Right forelimb (tissue), 1 donor: ENCODE measurements at places on chromosomes 5 and 9.

GRCh38 chr9:125238127-125238914 is 2.8 kb downstream of the HSPA5 start:
- no peak for DNase-seq

DNA sequence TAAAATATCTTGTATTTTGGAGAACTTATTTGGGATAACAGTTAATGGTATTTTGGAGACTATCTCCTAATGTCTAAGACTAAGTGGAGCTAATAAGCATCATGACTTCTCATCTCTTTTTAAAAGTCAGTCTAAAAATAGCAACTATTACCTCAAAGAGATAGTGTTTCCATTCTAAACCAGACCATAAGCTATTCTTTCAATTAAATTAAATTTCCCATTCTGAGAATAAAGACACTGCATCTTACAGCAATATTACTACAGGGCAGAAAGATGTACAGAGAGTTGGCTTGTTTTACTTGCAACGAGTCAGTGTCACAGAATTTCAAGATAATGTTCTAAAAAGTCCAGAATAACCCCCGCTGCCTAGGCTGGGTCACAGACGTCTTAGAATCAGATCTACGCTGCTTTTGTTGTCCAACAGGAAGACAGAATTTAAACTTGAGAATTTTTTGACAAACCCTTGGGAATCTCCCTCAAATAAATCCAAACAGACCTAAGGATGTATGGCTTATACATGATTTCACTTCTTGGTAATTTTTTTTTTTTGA is 98.9 kb downstream of the USP20 start:
- no peak for DNase-seq

- DNase-seq, result peak; percentile 37
Measured at GRCh38 chr9:127976498-127976897, 4.3 kb downstream of the EEIG1 start.

DNA sequence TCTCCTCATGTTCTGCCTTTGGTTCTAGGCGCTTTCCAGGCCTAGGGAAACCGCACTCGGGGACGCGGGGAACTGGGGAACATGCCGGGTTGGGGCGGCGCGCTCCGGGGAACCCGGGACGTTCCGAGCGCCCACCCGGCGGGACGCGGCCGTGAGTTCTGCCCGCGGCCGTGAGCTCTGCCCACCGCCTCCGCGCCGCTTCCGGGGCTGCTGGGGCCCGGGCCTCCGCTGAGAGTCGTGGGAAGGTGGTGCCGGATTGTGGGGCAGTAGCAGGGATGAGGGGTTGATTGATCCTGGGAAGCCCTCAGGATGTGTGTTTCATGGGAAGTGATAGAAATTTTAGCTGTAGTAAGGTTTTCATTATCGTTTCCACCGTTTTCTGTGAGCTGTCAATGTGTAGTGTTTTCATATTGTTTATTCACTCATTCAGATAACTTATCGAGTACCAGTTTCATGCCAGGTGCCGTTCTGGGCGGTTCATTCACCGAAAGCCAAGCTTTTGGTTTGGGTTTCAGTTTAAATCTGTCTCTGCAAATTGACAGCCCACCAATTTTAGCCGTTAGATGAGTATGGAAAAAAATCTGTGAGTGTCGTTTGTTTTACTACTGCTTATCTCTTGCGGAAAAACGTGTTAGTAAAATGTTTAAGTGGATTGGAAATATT is 657 bp downstream of the MTRR start:
- no peak for DNase-seq

DNA sequence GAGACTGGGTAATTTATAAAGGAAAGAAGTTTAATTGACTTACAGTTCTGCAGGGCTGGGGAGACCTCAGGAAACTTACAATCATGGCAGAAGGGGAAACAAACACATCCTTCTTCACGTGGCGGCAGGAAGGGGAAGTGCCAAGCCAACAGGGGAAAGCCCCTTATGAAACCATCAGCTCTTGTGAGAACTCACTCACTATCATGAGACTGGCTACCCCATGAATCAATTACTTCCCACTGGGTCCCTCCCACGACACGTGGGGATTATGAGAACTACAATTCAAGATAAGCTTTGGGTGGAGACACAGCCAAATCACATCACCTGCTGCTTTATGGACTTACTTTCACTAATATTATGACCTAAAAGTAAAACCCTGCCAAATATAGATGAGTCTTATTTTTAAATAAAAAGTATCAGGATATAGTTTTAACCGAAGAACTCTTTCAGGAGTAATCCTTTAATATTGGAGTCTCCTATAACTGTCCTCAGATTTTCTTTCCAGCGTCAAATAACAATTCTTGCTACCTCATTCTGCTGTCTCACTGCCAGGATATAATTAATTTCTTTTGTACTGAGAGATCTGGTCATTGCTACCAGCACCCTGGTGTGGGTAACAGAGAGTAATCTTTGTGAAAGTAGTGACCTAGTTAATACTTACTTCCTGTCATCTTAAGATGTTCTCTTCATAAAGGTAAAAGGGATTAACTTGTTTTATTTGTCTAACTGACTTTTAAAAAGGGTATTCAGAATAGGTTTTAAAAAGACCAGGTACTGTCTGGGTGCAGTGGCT is 68.6 kb downstream of the NLN start:
- DNase-seq, result no peak

DNA sequence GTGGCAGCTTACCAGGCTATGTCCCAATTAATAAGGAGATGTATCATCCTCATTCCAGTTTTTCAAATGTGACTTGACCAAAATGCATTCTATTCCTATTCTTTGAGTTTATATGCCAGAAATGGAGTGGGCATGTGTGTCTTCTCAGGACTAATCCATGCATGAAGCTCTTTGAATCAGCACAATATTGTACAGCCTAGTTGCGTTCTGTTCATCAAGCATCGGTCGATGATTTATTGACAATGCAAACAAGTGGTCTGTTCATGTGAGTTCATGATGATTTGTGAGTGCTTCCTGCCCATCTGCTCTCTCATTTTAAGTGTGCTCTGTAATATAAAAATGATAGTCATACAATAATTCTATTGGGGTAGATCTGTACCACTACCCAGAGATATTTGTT is 48.3 kb downstream of the PALM2AKAP2 start:
- no peak for DNase-seq

DNA sequence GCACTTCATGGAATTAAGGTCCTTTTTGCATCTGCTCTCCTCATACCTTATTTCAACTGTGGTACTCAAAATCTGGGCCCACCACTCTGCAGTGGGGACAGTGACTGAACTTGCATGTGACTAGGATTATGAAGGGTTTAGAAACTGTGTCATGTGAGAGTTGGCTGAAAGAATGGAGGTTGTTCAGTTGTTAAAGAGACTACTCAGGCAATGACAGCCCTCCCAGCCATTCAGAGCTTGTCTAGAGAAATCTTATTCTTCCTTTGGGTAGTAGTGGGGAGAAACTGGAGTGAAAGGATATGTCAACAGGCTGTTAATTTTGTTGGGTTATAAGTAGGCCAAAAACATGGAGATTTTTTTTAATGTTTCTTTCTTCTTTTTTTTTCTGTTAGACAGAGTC is 10.3 kb downstream of the AOPEP start:
- no peak for DNase-seq

- DNase-seq, result peak; percentile 61
Measured at GRCh38 chr9:21995666-21996398, 1.2 kb downstream of the CDKN2B-AS1 start.

- peak; percentile 47 for DNase-seq
Measured at GRCh38 chr5:137665678-137666460, 70.0 kb downstream of the KLHL3 start.

GRCh38 chr5:32193591-32193990 is 19.5 kb upstream of the GOLPH3 start:
- peak; percentile 77 for DNase-seq

DNA sequence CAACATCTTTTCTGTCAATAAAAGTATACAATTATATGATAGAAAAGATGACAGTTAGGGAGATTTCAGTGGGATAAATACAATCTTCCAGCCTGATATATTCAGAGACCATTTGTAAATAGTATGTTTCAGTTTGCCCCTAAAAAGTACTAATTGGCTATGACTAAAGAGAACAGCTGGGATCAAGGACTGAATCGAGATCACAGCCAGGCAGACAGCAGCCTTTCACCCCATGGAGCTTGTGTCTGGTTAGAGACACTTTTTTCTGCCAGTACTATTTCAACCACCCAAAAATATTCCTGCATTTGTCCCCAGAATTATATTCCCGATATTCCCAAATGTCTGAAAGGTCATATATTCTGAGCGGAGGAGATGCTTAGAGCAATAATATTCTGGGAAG is 577.3 kb upstream of the TLE4 start:
- DNase-seq, result no peak

- no peak for DNase-seq
Measured at GRCh38 chr5:155260798-155261197, 247.2 kb downstream of the KIF4B start.

GRCh38 chr5:179316111-179316551 is 29.1 kb downstream of the ADAMTS2 start:
- peak; percentile 21 for DNase-seq

- no peak for DNase-seq
Measured at GRCh38 chr5:154523104-154523503, 45.1 kb upstream of the HAND1 start.

- DNase-seq, result no peak
Measured at GRCh38 chr5:114255260-114255659, 106.6 kb upstream of the KCNN2 start.

DNA sequence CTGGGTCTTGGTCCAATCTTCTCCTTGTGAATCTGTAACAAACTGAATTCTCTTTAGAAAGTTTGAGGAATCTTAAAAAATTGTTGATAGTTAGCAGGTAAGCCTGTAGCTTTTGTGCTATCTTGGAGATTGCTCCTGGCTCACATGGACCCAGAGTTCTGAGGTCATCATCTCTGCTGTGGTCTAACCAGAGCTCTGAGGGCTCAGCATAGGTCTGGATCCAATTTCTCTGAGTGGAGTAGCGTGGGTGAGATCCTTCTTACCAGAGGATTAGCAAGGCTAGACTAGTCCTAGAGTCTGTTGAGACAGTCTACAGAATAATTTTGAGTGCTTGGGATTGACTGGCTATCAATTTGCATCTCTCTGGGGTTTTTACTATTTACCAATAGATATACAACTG is 60.5 kb upstream of the IL6ST start:
- no peak for DNase-seq

DNA sequence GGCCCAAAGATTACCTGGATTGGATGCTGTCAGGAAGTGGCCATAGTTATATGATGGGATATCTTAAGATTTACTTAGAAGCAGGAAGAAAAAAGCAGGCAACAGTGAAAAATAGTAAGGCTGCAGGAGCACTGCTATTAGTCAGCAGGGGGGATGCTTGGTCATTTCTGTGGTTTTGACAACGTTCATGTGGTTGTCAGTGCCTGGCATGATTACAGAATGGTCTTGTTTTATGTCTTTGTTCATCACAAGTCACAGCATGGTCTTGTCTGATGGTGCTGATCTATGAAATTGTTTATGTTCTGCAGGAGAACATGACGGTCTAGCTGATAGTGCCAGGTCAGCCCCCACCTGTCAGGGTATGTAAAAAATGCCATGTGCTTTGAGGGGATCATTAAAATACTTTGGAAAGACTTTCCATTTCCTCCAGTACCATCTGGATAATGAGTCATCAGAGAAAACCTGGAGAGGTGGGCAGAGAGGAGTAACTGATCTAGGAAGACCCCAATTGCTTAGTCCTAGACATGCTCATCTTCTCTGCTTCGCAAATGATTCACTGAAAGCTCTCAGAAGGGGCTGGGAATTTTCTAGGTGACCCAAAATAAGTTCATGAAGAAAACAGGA is 48.5 kb downstream of the PLGRKT start:
- no peak for DNase-seq

DNA sequence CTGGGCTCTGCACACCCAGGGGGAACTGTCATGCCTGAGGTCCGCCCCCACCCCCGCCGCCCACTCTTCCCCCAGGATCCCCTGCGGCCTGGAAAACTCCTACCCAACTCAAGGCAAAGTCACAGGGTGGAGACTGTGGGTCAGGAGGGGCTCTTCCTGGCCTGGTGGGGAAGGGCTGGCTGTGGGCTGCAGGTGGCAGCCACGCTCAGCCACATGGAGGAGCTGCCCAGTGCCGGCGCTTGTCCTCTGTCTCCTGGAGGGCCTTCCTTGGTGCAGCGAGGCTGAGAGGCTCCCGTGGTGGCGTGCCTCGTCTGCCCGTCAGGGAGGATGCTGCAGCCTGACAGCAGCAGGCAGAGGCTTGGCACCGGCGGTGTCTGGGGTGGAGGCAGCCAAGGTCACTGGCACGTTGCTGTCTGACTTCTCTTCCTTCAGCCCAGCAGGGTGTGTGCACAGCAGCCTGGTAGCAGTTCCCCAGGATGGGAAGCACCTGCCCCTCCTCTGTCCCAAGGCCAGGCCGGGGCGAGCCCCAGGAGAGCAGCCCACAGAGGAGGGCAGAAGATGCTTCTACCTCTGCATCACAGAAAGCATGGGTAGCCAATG is 78.1 kb downstream of the ADAMTS2 start:
- DNase-seq, result no peak

GRCh38 chr5:77449981-77450380 is 42.1 kb downstream of the WDR41 start:
- DNase-seq, result no peak

DNA sequence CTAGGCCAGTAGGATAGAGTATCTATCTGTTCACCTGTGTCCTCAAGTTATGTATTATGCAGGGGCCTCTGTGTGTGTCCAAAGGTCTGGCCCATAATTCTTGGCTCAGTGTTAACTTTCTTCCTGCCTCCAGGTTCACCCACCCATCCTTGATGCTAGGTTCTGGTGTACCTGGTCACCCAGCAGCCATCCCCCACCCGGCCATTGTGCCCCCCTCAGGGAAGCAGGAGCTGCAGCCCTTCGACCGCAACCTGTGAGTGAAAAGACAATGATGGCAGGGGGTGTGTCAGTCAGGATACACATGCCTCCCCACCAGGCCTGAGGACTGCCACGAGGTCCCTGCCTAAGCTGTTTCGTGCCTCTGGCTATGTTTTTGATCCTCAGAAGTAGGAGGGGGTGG is 27.6 kb downstream of the TCF7 start:
- no peak for DNase-seq

DNA sequence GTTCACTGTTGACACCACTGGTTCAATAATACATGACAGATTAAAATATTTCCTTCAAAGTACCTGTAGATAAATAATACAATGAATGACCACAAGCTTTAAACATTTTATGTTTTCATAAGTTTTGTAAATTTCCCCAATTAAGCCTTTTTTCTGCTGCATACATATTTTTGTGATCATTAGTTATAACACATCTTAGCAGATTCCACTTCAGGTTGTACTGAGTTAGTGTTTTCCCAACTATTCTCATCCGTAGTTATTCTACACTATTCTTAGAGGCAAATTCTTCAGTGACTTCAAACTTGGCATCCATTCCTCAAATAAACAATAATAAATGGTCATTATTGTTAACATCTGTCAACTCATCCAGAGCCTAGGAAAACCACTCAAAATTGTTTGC is 100.9 kb downstream of the NRG2 start:
- no peak for DNase-seq

GRCh38 chr5:156835905-156836304 is 14.2 kb upstream of the PPP1R2B start:
- DNase-seq, result no peak

GRCh38 chr9:102253099-102253498 is 514.7 kb upstream of the GRIN3A start:
- no peak for DNase-seq

- DNase-seq, result no peak
Measured at GRCh38 chr9:125816321-125816720, 69.1 kb downstream of the PBX3 start.

- DNase-seq, result no peak
Measured at GRCh38 chr5:154031937-154032489, 6.7 kb downstream of the FAM114A2 start.
